ENCODE measurements at places on chromosomes 1 and 21. TPM values are rescaled to one million over a fixed set of nuclear protein-coding genes. Genes with fewer than 3 reads are reported as not detected.

DNA sequence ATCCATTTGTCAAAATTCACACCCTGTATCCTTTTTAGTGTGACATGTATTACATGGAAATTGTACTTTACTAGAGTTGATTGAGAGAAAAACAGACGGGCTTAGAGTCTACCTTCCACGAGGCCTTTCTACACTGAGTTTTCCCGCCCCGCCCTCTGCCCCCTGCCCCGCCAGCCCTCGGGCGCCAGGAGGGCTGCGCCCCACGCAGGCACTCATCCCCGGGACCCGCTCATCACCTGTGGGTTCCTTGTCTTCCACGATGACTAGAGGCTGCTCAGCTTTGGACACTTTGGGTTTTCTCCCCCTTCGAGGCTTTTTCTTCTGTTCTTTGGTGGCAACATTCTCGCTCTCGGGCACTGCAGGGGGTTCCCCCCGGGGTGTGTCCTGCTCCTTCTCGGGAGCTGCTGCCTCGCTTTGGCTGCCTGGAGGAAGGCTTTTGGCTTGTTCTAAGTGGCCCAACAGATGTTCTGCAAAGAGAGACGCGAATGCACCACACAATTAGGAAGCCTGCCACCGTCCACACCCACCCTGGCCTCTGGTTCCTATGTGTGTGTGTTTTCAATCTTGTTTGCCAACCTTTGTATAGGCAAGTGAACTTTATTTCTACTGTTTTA lies 39.6 kb downstream of the PRDM15 start:
- DNase-seq = no peak

Gene SERTAD4
- 1.6 TPM for total RNA-seq

- DNase-seq = no peak
Observed at GRCh38 chr1:8382608-8383505, 64.9 kb downstream of the SLC45A1 start.

Gene C1QA
- total RNA-seq = not detected

DNA sequence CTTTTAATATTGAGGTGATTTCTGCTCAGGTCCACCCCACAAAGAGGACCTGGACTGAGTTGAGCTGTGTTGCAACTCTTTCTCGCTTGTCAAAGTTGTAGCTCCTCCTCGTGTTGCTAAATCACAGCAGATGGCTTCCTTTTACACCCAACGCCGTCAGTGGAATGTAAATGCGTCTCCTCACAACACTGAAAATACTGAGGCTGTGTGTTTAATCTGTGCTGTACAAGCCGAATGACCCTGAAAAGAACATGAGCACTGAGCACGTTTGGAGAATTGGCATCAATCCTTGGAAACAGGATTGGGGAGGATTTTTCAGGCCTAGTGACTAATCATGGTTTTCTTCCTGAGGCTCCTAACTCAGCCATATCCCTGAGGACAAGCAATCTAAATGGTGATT lies 196.0 kb downstream of the CRB1 start:
- DNase-seq = no peak

DNA sequence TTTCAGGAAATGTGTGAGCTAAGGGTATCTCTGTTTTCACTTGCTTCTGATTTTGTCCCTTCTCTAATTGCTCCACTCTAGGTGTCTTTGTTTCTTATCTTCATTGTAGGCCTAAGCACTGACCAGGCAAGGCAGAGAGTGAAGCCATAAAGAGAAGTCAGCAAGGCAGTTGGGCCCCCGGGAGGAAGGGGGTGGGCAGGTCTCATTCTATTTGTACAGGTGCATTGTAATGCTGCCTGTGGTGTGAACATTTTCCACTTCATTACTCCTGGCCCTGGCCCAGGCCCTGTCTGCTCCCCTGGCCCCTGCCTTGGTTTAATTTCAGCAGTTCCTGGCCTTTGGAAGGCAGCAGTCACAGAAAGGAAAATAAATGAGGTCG lies 86.4 kb upstream of the JUN start:
- no peak for DNase-seq

DNA sequence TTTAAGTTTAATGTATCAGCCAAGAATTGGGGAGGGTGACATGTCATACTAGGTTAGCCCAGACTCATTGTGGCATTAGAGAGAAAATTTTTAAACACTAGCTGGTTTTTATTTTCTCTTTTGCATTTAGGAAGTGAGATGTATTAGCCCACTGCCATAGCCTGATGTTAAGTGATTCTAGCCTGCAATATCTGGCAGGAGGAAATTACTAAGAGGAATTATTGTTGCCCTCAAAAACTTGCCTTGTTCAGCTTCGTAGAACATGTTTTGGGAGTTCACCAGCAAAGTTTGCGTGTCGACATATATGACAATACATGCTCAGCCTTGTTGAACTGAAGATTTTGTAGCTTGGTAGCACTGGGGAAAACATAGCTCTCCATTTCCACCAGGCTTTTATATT lies 12.5 kb downstream of the ADAM30 start:
- no peak for DNase-seq

Gene CCT3
- total RNA-seq = 380 TPM

Measured in glomerular endothelial cell (primary cell).